BJ (cell line): ENCODE measurements at places on chromosomes 7 and 10.

DNA sequence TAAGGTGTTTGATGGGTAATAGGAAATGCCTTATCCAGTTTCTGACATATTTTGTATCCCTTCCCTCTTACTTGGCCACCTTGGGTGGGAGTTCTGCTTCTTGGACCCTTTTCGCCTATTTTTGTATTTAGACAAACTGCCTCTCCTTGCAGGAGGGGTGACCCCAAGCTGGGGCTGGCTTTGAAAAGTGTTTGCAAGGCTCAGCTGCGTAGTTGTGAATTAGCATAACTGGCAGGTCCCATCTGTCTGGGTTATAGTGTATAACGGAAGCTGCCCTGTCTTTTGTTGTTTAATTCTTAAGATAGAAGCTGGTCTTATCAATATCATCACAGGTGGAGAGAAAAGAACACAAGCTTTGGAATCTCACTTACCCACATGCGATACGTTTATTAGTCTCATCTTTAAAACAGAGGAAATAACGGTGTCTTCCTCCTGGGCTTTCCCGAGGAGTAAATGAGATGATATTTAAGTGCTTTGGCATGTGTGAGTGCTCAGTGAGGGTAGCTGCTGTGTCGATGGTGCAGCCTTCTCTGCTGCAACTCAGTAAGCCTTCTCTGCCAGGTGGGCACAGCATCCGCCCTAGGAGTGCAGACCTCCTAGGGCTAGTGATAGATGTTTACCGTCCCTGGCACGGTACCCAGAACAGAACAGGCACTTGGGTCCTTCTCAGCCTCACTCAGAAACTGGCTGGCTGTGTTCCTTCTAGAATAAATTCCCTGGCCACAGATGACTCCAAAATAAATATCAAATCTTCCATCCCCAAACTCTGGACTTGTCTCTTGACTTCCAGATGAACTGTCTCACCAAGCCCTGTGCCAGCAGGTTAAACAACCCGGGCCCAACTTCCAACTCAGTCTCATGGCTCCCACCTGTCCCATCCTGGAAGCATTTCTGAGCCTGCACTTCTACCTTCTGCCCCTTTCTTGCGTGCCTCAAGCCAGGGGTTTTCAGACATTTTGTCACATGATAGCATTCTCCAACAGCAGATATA, 227.3 kb downstream of the GFRA1 start:
- no peak for DNase-seq

GRCh38 chr10:133083422-133084100, 4.2 kb upstream of the ADGRA1 start:
- no peak for DNase-seq

GRCh38 chr7:147639751-147640150, 950.8 kb upstream of the C7orf33 start:
- no peak for DNase-seq

DNA sequence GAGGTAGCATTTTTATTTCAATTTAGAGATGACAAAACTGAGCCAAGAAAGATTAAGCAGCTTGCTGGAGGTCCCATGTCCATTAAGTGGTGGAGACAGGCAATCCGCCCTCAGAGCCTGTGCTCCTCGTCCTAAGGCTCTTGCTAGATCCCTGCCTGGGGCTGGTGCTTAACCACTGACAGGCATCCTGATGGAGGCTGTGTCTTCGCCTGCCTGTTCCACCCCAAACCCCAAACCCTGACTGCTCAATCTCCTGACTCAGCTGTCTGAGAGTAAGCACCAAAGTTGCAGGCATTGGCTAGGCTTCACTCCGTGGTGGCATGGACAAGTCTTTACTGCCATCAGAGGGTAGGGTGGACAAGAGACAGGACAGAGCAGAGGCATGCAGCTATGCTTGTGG, 209.4 kb downstream of the POU6F2 start:
- no peak for DNase-seq

- DNase-seq = no peak
Observed at GRCh38 chr10:90738885-90739284, 119.0 kb downstream of the HTR7 start.

DNA sequence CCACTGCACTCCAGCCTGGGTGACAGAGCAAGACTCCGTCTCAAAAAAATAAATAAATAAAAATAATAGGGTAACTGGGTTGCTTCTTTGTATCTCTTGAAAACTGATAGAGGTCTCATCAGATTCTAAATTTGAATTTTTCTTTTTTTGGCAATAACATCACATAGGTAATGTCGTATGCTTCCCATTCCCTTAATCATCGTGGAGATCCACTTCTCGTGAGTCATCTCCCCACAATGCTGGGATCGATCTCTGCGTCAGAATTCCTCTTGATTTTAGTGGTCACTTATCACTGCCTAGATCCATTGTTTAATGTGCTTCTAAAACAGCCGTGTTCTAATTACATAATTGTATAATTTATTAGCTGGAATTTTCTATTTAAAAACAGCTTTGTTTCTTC, 70.5 kb upstream of the DNAJB6 start:
- no peak for DNase-seq

- no peak for DNase-seq
Observed at GRCh38 chr10:49164559-49165188, 23.5 kb downstream of the TMEM273 start.

GRCh38 chr10:88262591-88263234, 320.4 kb downstream of the RNLS start:
- no peak for DNase-seq

GRCh38 chr10:130234171-130234965, 98.2 kb downstream of the GLRX3 start:
- DNase-seq = no peak

- no peak for DNase-seq
Observed at GRCh38 chr7:141641876-141642275, 60.1 kb downstream of the DENND11 start.

DNA sequence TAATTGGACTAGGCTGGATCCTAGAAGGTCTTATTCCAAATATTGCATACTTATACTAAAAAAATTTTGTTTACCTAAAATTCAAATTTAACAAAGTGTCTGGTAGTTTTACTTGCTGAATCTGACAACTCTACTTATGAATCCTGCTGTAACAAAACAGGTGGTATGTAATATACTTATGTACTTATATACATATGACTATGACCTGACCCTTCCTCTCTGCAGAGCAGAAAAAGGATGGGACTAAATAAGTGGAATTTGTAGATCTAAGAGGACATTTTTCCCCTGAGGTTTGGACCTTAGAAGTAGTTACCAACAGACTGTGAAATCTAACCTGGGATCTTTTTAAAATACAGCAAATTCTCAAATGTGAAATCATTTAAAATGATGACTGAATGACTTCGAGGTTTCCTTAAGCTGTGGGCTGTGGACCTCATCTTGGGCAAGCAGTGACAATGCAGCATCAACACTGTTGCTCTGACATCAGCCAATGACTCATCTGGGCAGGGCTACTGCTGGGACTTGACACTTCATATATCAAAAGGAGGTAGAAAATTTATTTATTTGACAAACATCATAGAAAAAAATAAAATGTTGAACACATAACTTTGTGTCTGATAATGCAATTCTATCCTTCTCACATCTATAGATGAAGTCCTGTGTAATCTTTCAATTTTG, 73.6 kb downstream of the RELN start:
- no peak for DNase-seq

GRCh38 chr7:139842401-139843210, 13.5 kb downstream of the TBXAS1 start:
- DNase-seq = no peak

- DNase-seq = no peak
Observed at GRCh38 chr7:86366946-86367345, 276.8 kb upstream of the GRM3 start.

GRCh38 chr10:1746796-1747195, 9.5 kb upstream of the ADARB2 start:
- no peak for DNase-seq

GRCh38 chr10:70780370-70780760, 4.8 kb downstream of the TBATA start:
- no peak for DNase-seq

DNA sequence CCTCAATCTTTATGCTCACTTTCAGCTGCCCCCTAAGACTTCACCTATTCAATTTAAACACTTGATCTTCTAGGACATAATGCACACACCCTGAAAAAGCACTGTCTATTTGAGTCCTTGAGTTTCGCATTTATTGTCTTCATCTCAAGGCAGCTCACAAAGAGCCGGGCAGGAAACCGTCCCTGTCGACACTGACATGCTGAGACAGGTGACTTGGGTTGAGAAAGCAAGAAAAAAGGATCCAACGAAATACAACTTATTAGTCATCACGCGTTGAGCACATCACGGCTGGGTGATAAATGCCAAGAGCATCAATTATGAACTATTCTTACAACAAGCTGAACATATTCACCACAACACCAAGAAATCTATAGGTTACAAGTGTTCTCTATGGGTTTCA, 91.1 kb downstream of the CALN1 start:
- no peak for DNase-seq

DNA sequence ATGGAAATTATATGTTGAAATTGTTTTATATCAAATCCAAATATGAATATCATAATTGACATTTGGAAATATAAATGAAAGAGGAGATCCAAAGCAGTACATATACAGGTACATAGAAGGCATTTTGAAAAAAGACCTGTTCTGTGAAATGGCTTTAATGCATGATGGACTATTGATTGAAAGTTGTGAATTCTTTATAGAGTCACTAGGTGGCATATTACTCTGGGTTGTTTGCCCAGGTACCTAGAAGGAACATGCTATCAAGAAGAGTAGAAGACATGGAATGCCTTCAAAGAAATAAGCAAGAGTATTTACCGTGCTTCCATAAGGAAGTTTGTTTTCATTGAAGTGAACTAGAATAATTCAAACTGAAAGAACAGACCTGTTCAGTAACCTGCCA, 160.0 kb upstream of the ANK3 start:
- no peak for DNase-seq

- DNase-seq = peak; percentile 77
Observed at GRCh38 chr7:24786941-24787340, 29.7 kb upstream of the GSDME start.
